Stimulated activated CD8-positive, alpha-beta memory T cell treated with anti-CD3 and anti-CD28 coated beads, Interleukin-7, amount 100 ng/mL, for 24 hours (primary cell): ENCODE measurements at places on chromosomes 13 and 19.

- no peak for DNase-seq
Observed at GRCh38 chr13:92974905-92975429, 251.6 kb upstream of the GPC6 start.

GRCh38 chr13:34108410-34108809 is 290.5 kb downstream of the RFC3 start:
- no peak for DNase-seq

- DNase-seq: no peak
Observed at GRCh38 chr19:50266896-50267295, 62.3 kb downstream of the KCNC3 start.

DNA sequence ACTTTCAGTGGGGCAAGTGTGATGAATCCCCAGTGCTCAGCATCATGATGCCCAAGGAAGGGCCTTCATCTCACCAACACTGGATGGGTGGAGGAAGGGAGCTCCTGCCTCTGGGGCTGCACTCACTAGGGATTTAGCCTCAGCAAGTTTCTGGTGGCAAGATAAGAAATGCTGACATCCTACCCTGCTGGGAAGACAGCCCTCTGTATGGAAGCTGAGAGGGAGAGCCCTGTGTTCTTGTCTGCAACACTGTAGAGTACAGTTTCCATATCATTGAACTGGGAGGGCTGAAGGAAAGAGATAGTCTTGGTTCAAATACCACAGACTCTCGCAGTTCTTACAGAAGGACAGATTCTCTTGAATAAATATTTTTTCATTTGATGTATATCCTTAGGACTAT is 7.3 kb upstream of the ZNF460 start:
- DNase-seq: no peak

GRCh38 chr13:70941454-70941853 is 833.2 kb upstream of the KLHL1 start:
- DNase-seq: no peak

DNA sequence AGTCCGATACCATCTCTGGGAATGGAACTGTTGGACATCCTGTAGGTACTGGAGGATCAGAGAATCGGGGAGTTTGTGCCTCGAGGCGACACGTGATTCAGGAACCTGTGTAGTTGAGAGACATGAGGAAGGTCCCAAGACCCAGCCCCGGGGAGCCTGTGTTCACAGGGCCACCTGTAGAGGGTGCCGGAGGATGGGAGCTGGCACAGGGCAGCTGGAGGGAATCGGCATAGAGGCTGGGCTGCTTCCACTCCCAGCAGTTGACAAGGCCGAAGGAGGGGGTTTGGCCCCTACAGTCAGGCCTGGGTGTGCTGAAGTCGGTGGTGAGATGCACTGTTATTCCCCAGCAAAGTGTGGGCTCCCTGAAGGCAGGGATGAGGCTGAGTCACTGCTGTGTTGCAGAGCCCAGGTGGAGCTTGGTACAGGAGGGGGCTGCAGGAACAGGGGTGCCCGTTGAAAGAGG is 2.5 kb upstream of the ISYNA1 start:
- no peak for DNase-seq

GRCh38 chr19:5058521-5059212 is 89.8 kb downstream of the KDM4B start:
- DNase-seq: no peak

DNA sequence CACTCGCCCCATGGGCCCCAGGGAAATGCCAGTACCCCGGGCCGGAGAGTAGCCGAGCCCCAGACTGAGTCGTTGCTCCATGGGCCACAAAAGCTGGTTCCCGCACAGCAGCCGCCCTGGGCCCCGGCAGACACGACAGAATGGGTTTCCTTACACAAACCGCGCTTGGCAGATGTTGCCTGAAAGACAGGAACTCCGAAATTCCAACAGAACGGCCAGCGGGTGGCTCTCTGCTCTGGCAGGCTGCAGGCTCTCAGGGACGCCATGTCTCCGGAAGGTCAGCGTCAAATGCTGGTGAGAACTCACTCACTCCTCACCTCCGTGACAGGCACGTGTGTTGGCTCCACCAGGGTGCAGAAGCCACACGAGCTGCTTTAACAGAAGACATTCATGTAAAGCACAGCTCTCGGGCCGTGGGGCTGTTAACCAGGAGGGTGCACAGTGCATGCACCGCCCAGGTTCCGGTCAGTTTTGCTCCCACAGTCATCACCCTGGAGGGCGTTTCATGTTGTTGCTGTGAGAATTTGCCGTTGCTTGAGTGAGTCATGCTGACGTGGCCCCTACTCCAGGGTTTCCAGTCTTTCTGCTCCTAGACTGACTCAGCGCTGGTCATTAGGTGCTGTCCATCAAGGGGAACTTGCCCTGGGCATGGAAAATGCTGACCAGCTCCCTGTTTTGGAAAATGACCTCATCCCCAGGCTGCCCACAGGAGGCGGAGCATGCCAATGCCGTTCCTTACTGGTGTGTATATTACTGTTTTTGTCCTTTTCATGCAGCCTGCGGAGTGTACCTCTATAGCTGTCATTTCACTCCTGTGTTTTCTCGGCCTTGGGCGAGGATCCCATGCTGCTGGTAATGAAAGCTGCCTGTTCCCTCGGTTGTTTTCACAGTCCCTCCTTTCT is 44.8 kb downstream of the ANKRD10 start:
- no peak for DNase-seq

DNA sequence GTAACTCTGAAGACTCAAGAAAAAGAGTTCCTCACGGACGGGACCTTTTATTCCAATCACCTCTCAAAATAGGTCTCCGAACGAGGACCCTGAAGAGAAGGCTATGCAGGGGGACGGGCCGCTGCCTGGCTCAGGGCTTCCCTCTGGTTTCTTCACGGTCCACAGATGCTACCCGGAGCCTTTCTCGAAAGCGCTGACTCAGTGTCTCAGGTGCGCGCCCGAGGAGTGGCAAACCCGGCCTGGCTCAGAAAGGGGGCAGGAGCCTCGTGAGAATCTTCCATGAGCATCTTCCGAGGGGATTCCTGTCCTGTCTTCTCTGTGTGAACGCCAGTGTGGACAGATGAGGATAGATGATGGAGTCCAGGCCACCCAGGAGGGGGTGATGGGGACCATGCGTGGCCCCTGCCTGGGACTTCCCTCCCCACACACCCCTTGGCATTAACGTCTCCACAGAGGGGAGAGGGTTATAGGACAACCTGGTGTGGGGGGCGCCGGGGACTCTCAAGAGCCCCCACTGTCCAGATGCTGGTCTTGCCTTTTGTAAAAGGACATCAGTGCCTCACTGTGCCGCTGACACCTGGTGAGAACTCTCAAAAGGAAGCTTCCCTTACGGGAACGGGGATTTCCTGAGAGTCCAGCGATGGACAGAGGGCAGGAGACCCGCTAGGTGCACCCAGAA is 16.5 kb downstream of the LSM4 start:
- DNase-seq: no peak

DNA sequence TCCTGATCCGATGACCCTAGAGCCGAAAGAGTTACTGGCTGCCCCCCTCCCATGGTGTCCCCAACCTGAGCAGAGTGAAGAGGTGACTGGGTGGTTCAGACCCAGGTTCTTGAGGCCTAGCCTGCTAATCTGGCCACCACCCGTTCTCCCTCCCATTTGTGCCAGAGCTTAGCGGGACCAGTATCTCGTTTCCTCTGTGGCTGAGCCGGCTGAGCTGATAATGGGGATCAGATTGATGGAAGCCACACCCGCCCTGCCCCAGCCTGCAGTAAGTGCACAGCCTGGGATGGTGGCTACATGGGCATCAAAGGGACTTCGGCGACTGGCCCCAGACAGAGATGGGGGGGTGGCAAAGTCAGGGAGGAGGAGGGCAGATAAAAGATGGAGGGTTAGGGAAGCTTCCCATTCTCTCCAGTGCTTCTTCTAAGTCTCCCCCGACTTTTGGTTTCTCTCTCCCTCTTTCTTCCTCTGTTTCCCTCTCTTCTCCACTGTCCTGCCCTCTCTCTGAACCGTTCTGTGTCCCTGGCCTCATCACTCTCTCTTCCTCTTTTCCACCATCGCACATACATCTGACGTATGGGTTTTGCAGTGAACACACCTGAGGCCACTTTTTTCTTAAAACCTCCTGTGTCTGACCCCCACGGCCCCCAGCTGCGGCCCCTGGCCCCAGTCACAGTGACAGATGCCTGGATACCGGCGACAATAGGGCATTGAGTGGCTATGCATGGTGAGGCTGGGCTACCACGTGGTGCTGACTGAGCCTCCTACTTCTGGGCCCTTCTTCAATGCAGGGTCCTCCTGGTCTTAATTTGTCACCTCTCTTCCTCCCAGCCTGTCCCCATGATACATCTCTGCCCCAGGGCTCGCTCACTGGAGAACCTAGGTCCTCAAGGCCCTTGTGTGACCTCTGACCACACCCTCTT is 2.4 kb downstream of the ELAVL3 start:
- no peak for DNase-seq

DNA sequence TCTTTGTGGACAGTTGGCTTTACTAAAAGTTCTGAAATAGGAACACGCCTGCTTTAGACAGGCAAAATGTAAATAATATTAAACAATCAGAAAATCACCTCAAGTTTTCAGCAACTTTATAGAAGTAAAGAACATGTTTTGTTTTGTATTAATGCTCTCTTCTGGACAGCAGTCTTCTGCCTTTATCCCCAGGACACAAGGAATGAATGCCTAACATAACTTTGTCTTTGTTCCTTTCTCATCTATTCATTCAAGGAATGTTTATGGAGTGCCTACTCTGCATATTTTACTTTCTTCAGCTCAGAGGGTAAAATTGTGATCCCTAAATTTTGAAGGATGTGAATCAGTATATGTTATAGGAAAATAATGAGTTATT is 325.4 kb downstream of the FOXO1 start:
- DNase-seq: no peak

GRCh38 chr19:7605490-7606222 is 10.0 kb downstream of the CAMSAP3 start:
- DNase-seq: no peak

DNA sequence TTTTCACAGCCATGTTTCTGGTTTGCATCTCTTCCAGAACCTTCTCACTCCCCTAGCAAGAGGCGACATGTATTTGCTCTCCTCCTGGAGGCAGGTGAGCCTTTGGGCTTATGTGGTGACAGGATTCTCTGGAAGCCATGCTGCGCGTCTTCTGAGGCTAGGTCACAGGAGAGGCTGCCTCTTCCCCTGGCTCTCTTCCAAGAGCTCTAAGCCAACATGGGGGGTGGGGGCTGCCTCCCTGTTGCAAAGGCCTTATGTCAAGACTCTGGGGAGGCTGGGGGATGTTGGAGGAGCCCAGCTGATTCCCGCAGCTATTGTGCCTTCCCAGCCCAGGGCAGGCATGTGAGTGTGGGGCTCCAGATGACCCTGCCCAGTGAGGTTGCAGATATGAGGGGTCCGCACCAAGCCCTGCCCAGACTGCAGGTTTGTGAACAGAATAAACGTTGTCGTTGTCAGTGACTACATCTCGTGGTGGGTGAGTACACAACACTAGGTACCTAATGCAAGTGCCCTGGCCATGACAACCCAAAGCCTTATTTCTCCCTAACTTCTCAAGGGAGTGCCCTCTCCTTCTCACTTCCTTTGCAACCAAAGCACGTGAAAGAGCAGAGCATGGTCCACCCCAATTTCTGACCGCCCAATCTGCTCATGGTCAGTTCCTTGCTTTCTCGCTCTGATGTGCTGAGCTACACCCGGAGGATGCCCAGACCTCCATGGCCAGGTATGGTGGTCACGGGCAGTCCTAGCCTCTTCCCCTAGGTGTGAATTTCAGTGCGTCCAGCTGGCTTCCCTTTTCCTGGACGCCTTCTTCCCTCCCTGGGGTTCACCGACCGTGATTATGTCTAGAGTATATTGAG is 44.9 kb downstream of the TEX29 start:
- no peak for DNase-seq

GRCh38 chr13:94233401-94233800 is 246.1 kb downstream of the DCT start:
- DNase-seq: no peak
